Stimulated activated CD4-positive, alpha-beta T cell treated with anti-CD3 and anti-CD28 coated beads, Interleukin-2, amount 100 ng/mL, for 48 hours (primary cell): ENCODE measurements at places on chromosomes 7 and 10.

GRCh38 chr7:123367484-123368122, 166.8 kb downstream of the IQUB start:
- no peak for DNase-seq

DNA sequence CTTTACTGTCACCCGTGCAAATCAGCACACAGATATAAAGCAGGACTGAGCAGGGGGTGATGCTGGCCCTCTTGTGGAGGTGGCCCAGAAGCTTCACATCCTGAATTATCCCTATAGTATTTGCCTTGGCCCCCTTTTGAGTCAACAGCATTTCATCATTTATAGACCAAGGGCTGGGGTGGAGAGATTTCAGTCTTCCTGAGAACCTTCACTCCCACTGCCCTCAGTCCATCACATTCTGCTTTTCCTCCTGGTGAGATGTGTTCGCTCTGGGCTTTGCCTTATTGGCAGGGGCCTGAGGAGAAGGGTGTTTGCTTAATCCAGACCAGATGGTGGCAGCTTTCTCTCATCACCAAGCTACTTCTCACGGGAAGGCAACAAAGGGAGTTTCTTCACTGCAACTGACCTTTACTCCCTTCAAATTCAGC, 47.7 kb downstream of the NOC3L start:
- DNase-seq, result no peak

DNA sequence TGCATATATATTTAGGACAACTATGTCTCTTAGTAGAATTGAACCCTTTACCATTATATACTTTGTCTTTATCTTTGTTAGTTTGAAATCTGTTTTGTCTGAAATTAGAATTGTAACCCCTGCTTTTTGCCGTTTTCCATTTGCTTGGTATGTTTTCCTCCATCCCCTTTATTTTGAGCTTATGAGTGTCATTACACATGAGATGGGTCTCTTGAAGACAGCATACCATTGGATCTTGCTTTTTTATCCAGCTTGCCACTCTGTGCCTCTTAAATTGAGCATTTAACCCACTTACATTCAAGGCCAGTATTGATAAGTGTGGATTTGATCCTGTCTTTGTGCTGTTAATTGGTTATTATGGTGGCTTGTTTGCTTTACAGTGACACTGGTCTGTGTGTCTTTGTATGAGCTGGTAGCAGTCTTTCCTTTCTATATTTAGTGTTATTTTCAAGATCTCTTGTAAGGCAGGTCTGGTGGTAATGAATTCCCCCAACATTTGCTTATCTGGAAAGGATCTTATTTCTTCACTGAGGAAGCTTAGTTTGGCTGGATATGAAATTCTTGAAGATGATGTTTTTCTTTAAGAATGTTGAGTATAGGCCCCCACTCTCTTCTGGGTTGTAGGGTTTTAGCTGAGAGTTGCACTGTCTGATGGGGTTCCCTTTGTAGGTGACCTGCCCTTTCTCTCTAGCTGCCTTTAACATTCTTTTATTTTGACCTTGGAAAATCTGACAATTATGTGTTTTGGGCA, 149.5 kb downstream of the AHR start:
- DNase-seq, result no peak

DNA sequence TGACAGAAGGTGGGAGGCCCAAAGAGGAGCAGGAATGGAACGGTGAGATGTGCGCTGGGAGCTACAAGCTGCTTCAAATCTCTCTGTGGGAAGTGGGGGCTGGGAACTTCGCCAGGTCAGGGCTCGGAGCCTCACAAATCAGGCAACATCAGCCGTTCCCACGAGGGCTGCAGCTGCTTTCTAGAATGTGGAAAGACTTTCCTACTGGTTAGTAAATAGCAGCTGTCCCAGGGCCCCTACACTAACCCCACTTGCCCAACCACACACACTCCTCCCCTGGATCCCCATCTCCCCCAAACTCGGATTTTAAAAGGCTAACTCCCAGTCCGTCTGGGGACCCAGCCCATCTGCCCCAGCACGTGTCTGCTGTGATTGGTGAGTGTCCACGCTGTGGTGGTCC, 40.6 kb upstream of the PITRM1 start:
- DNase-seq, result no peak

DNA sequence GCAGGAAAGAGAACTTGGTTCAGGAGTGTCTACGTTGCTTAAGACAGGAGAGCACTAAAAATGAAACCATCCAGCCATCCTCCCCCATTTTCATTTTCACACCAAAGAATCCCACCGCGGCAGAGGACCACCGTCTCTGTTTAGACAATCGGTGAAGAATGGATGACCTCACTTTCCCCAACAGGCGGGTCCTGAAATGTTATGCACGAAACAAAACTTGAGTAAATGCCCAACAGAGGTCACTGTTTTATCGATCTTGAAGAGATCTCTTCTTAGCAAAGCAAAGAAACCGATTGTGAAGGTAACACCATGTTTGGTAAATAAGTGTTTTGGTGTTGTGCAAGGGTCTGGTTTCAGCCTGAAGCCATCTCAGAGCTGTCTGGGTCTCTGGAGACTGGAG, 1.4 kb upstream of the IL6 start:
- DNase-seq, result no peak

- DNase-seq, result no peak
These were observed 33.2 kb upstream of the GIMAP8 start for GRCh38 chr7:150417239-150417638.

- DNase-seq, result no peak
These were observed 219.0 kb downstream of the GLRX3 start for GRCh38 chr10:130354976-130355795.

DNA sequence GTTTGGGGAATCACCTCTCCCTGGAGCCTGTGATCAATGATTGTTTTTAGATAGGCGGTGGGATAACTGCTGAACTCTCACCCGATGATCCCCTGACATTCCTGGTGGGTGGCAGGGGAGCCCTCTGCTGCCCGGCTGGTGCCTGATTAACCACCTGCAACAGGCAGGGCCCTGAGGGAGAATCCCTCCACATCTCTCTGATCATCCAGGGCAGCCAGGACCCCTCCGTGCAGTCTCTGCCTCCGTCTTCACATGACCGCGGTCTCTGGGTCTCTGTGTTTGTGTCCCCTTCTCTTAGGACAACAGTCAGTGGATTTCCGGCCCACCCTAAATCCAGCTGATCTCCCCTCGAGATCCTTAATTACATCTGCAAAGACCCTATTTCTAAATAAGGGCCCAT, 17.4 kb downstream of the CALML5 start:
- no peak for DNase-seq

GRCh38 chr10:59880019-59880717, 26.2 kb downstream of the CCDC6 start:
- no peak for DNase-seq

DNA sequence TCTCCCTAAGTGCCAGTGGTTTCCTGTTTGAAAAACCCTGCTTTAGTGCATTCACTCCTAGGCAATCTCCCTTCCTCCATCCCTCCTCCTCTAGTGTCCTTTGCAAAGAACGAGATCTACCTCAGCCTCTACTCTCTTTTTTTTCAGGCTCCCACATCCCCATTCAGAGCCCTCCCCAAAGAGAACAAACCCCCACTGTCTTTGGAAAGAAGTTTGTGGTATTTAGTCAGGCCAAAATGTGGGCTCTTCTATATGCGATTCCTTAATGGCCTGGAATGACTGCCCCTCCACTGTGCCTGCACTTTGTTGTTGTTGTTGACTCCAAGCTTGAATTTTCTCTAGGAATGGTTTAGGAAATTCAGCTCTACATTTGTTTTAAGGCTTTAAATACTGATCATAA, 36.3 kb downstream of the PALS2 start:
- no peak for DNase-seq

DNA sequence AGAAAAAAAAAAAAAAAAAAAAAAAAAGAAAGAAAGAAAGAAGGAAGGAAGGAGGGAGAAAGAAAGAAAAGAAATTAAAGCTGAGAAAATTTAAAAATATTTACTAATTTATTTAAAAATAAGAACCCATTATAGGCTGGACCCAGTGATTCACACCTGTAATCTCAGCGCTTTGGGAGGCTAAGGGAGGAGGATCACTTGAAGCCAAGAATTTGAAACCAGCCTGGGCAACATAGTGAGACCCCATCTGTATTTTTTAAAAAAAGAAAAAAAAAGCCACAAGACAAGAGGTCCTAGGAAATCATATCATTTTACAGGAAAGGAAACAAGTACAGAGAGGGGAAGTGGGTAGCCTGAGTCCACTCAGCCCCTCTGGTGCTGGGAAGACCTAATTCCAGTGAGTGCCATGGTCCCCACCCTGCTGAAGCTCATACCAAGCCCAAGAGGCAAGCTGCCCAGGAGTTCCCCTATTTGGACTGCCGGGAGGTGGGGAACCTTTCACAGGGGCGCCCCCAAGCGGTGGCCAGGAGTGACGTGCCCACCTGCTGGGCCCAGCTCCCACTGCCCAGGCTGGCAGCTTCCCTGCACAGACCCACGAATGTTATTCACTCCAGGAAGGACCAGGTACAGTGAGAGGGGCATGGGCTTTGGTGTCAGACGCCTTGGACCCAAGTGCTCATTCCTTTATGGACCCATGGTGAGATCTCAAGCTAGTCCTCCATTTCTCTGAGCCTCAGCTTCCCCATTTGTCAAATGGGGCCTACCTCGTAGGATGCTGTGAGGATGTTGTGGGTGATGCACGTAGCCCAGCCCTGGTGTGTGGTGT, 133.6 kb downstream of the ZMIZ1 start:
- DNase-seq, result peak; percentile 52

DNA sequence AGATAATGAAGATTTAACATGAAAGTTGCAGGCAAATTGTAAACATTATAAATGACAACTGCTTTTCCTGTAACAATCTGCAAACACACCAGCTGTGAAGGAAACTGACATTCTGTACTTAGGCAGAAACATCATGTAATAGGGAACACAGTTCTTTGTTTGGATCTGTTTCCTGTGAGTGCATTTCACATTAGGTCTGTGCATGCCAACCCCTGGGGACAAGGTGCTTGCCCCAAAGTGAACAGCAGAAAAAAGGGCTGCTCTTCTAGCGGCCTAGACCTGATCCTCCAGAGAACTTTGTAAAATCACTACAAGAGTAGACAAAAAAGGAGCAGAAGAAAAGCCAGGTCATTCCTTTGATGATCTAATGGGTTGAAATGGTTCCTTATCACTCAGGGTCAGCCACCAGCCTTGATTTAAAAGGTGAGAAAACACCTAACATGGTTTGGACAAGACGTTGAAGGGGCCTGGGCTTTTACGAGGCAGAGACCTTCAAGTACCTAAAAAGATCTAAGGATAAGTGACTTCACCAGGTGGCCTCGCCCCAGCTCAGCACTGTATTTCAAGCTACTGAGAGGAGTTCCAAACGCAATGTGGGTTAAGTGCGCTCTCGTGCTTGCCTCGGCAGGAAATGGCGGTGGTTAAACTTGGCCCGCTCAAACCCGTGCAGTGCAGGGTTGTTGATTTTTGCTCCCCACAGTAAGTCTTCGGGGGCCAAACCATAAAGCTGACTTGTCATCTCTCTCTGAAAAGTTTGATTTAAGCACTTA, 249.7 kb downstream of the CREB5 start:
- no peak for DNase-seq

GRCh38 chr10:72687035-72687434, 4.9 kb upstream of the MCU start:
- no peak for DNase-seq

DNA sequence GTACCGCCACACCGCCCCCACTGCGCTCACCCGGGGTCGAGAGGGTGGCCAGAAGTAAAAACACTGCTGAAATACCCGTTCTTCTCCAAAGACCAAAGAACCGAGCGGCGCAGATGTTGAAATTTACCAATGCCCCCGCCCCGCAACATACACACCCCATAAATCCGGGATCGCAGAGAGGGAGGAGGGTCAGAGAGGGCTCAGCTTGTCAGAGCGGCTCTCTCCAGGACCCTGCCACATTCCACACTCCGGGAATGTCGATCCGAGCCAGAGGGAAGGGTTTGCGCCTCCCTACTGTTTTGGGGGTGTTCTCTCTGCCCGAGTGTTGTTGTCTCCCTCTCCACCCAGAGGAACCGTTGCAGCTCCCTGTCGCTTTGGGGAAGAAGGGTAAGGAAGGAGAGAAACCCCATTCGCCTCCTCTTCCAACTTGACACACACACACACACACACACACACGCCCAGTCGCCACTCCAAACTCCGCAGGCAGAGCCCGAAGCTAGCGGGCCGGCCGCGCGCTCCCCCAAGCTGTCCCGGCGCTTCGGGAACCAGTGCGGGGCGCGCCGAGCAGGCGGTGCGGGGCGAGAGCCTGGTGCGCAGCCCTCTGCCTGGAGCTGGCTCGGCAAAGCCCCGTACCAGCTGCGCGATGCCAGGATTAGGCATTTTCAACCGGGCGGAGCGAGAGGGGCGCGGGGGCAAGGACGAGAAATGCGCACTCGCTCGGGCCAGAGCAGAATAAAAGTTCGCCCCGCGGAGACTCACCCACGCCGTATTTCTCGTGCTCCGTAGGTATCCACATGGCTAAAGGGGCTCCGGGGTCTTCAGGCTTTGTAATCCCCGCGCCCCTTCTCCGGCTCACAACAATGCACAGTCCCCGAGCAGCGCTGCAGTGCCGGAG, 609 bp downstream of the DOCK4 start:
- no peak for DNase-seq

DNA sequence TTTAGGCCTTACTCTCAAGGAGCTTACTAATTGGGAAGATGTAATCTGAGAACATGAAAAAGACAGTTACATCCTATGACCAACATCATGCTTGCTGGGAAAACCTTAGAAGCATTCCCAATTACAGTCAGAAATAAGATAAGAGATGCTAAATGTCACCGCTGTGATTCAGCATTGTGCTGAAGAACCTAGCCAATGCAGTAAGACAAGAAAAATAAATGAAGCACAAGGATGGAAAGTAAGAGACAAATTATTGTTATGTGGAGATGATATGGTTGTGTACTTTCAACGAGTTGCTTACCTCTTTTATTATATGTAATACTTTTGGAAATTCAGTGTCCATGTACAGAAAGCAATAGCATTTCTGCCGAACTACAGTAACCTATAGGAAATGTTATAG, 104.8 kb downstream of the RBM20 start:
- no peak for DNase-seq

- no peak for DNase-seq
These were observed 39.2 kb upstream of the LRRC17 start for GRCh38 chr7:102873470-102874165.
